ENCODE measurements at places on chromosomes 11 and 22. TPM values are rescaled to one million over a fixed set of nuclear protein-coding genes. Genes with fewer than 3 reads are reported as not detected.

The TMPRSS5 gene
- not detected for polyA plus RNA-seq

The CNIH2 gene
- 0.63 TPM for polyA plus RNA-seq

The LRRN4CL gene
- polyA plus RNA-seq: 3.1 TPM

The EML3 gene
- polyA plus RNA-seq: 10.6 TPM

The PSMC3 gene
- polyA plus RNA-seq: 117 TPM

The RHOD gene
- 11.2 TPM for polyA plus RNA-seq

The CALCA gene
- not detected for polyA plus RNA-seq

The ZNHIT2 gene
- 8.3 TPM for polyA plus RNA-seq

The CRYBB3 gene
- polyA plus RNA-seq: 0.67 TPM

The SYCE3 gene
- not detected for polyA plus RNA-seq

The INPP5J gene
- polyA plus RNA-seq: 12.5 TPM

The BEST1 gene
- polyA plus RNA-seq: 7.6 TPM

The P2RX6 gene
- polyA plus RNA-seq: not detected

The EIF3M gene
- polyA plus RNA-seq: 215 TPM

The C22orf15 gene
- polyA plus RNA-seq: 0.45 TPM

- DNase-seq: no peak
Observed at GRCh38 chr11:127308291-127308690, 307.7 kb upstream of the KIRREL3 start.

DNA sequence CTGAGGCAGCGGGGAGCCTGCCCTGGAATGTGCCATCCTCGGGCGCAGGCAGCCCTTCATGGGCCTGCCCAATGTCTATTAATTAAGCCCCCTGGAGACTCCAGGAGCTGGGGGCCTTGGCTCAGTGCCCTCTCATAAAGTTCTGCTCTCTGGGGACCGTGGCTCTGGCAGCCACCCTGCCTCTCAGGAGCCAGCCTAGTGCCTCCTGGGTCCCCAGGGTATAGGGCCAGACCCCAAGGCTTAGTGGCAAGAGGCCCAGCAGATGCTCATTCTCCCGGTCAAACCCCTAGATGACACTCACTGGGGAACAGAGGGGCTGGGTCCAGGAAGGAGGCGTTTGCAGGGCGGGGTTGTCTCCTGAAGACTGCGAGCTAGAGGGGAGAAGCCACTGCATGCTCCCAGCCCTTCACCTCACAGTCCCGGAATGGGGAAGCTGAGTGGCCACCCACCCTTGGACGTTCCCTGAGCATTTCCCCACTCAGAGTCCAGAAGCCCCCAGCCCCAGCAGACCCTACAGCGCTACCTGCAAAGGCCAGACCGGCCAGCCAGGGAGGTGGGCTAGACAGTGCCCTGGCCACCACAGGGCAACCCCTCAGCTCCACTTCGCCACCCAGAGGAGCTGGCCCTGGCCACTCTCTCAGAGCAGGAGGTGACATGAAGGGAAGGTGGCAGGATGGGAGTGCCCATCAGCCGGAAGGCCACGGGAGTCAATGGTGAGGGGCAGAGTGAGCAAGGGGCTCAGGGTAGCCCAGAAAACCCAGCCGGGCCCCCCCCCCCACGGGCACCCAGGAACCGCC lies 83.0 kb downstream of the CDKN1C start:
- peak; percentile 42 for DNase-seq

GRCh38 chr22:30408388-30409102 lies 11.7 kb downstream of the SEC14L2 start:
- DNase-seq: no peak

GRCh38 chr11:16293204-16293681 lies 63.1 kb downstream of the SOX6 start:
- DNase-seq: no peak

GRCh38 chr11:118633979-118634378 lies 26.6 kb downstream of the PHLDB1 start:
- no peak for DNase-seq

GRCh38 chr22:39207141-39208012 lies 37.4 kb downstream of the PDGFB start:
- DNase-seq: peak; percentile 58

- peak; percentile 64 for DNase-seq
Observed at GRCh38 chr22:39148026-39148726, 4.3 kb downstream of the CBX7 start.

GRCh38 chr11:34147581-34147980 lies 42.2 kb downstream of the NAT10 start:
- DNase-seq: peak; percentile 12

GRCh38 chr11:44524751-44525201 lies 40.7 kb upstream of the CD82 start:
- no peak for DNase-seq

DNA sequence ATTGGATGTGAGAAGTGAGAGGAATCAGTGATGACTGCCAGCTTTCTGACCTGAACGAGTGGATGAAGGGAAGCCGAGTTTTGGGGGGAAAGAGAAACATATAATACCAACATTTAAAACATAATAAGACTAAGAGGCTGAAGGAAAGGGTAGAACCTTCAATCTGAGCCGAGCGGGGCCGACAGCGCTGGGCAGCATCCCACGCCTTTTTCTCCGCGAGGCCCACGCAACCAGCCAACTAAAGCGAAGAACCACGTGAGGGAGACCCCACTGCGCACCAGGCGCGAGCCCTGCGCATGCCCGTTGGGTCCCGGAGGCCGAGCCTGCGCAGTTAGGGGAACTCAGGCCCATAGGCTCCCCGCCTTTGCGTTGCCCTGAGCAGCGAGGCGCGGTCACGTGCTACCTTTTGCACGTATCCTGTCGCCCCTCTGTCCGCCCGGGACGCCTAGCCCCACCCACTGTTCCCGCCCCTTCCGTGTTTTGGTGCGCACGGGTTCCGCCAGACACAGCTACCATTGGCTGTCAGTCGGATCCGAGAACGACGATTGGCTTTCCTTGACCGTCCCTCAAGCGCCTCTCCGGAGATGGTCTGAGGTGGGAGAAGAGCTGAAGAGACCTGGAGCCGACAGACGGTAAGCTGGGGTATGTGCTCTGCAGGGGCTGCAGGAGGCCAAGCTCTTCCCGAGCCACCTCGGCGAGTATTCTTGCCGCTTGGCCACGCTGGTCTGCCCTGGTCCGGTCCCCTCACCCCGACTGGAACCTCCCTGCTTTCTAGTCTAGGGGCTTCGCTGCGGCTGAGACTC lies at the start of gene HINFP:
Gene HINFP, plus strand, starts transcription at position 573 of the 803 bp plus-strand sequence. CDS start 5,365 bp downstream, outside the sequence.
- DNase-seq: peak; percentile 100

GRCh38 chr11:110428956-110429730 lies 605 bp upstream of the FDX1 start:
- no peak for DNase-seq

DNA sequence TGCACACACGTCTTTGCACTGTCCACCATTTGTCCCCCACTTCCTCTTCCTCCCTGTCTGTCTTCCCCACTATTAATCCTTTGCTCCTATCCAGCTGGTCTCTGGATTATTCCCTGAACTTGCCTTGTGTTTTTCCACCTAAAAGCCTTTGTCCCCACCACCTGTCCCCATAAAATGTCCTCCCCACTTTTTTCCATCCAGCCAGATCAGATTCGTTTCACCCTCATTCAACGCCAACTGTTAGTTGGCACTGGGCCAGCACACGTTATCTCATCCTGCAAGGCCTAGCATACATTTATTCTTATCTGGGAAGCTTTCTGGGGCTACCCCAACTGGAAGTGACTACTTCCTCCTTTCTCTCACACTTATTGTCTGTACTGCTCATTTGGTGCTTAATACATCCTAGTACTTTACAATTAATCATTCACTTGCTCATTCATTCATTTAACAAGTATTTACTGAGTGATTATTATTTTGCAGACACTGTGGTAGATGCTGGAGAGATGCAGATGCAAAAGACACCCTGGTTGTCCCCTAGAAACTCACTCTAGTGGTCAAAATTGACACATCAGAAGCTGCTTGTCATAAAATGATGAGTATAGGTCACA lies 96.2 kb downstream of the RASSF10 start:
- no peak for DNase-seq

- no peak for DNase-seq
Observed at GRCh38 chr22:42930810-42931420, 73.8 kb upstream of the ARFGAP3 start.

DNA sequence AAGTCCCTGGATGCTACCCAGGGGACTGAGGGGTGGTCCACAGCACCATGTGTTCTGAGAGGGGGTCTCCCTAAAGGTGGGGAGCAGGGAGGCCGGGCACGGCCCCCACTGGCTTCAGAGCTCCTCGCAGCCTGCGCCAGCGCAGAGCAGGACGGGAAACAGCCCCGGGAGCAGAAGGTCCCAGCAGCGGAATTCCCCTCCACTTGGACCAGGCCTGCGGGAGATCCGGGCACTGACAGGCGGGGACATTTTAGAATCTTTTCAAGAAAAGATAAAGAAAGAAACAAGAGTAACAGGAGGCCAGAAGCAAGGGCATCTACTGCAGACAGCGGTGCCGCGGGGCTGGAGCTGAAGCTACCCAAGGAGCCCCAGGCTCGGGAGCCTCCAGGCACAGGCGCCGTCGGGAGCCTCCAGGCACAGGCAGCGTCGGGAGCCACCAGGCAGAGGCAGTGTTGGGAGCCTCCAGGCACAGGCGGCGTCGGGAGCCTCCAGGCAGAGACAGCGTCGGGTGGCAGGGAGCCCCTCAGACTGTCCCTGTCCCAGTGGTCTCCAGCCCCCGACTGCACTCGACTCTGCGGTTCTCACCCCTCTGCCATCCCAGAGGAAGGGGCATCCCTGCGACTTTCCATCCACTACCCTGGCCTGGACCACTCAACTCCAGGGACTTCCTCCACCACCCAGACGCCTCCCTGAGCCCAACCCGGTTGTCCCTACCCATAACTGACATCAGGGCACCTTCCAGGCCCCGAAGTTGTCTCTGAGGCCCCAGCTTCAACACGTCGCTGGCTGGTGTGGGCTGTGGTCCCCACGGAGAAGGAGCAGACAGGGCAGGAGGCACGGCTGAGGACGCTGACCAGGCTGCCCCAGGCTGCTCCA lies 211.1 kb downstream of the BRD1 start:
- DNase-seq: no peak

DNA sequence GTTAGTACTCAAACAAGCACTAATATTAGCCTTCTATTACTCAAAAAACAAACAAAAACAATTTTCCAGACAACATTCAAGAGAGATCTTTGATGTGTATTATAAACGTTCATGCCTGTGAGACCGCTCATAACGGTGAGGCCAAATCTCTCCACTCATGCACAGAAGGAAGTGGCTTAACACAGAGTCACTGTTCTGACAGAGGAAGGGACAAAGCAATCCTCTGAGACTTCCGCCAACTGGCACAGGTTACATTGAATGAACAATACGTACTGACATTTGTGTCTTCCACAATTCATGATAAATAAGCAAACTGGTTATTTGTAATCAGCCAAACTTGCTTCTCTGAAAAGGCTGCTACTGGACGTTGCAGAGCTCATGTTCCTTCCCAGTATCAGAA lies 30.5 kb downstream of the CHKA start:
- no peak for DNase-seq

DNA sequence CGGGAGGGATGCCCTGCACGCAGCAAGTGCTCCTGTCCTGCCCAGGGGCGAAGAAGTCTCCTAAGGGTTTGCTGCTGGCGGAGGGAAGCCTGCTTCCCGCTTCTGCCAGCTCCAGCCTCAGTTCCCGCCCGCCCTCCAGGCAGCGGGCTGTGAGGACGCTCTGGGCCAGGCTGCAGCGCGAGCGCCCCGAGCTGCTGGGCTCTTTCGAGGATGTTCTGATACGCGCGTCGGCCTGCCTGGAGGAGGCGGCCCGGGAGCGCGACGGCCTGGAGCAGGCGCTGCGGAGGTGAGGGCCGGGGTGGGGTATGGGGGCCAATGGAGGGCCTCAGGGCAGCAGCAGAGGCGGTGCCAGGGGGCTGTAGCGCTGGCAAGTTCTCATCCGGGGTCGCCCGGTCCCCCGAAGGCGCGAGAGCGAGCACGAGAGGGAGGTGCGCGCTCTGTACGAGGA lies 2.2 kb downstream of the CRACR2B start:
- DNase-seq: no peak

- no peak for DNase-seq
Observed at GRCh38 chr22:39456522-39457197, at the start of gene MGAT3. TSS of gene MGAT3 (plus strand) at chr22:39457012. CDS start at chr22:39487348, 30,336 bp downstream.
